CD8-positive, alpha-beta T cell (primary cell): ENCODE measurements at places on chromosomes 6 and 20.
A peak's percentile ranks its signal among the peaks of the same experiment; 100 is the strongest.

DNA sequence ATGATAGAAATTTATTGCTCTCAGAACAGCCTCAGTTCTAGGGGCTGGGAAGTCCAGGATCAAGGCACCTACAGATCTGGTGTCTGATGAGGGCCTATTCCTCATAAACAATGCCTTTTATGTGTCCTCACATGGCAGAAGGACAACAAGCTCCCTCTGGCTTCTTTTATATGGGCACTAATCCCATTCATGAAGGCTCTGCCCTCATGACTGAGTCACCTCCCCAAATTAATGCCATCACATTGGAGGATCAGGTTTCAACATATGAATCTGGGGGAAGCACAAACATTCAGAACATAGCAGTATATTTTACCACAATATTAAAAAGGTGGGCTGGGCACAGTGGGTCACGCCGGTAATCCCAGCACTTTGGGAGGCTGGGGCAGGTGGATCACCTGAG, 58.5 kb upstream of the CCN6 start:
- DNase-seq = no peak

DNA sequence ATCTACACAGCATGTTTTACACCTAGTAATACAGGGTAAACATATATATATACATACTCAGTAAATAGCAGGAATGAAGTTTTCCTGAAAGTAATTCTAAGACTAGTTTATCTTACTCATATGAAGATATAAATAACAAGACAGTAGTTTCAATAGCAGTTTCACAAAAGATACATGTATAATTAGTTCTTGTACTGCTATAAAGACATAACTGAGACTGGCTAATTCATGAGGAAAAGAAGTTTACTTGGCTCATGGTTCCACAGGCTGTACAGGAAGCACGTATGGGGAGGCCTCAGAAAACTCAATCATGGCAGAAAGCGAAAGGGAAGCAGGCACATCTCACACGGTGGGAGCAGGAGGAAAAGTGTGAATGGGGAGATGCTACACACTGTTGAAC, 16.9 kb downstream of the RARS2 start:
- no peak for DNase-seq

- DNase-seq = peak; percentile 13
These were observed 42.3 kb downstream of the SLC22A23 start for GRCh38 chr6:3414327-3415081.

GRCh38 chr6:145485288-145485687, 250.0 kb downstream of the EPM2A start:
- DNase-seq = no peak

DNA sequence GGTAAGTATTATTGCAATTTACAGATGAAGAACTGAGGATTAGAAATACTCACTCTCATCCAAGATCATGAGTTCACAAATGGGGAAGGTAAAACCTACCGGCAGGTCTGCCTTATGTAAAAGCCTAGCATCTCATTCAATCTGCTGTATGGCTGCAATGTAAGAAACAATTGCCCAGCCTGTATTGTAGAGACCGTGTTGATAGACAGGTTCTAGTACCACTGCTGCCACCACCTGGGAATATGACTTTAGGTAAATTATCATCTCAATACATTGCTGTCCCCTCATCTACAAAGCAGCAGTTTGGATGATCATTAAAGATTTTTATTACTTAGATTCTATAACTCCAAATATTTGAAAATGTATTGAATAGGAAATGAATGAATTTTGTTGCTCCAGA, 23.3 kb upstream of the ARHGAP18 start:
- DNase-seq = no peak

GRCh38 chr6:3616565-3617176, 134.8 kb downstream of the PXDC1 start:
- no peak for DNase-seq
